ENCODE measurements at places on chromosomes 2 and 18.

DNA sequence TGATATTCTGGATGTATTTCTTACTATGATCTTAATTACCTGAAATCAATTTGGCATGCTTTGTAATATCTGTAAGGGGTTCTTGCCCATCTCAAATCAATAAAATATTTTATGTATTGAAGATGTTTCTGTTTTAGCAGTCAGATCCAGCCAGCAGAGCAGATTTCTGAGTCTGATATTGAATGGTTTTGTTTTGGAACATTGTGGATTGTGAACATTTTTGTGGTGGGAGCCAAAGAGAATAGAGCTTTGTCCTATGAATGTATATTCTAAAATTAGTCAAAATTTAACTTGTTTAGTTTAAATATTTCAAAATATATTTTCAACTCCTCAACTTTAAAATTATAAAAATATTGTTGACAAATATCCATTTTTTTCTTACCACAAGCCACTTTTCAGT, 197.0 kb downstream of the UBE2E3 start:
- no peak for DNase-seq

- DNase-seq: peak; percentile 14
Observed at GRCh38 chr18:61308795-61309393, 24.3 kb upstream of the CDH20 start.

DNA sequence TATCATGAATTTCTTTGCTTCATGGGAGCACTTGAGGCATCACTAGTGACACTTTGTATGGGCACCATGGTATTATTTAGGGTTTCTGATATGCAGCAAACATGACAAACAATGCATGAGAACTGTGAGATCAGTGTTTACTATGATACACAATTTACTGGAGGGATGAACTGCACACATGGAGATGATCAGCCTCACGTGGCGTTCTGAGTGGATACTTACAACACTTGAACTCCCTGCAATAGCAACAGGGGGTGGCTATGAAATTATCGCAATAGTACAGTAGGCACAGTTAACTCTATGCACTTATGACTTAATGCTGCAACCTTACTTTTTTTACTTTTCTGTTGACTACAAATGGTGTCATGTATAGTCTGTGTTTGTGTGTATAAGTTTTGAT, 18.5 kb upstream of the UGT1A8 start:
- DNase-seq: no peak

- no peak for DNase-seq
Observed at GRCh38 chr2:225272173-225272572, 127.3 kb upstream of the NYAP2 start.

DNA sequence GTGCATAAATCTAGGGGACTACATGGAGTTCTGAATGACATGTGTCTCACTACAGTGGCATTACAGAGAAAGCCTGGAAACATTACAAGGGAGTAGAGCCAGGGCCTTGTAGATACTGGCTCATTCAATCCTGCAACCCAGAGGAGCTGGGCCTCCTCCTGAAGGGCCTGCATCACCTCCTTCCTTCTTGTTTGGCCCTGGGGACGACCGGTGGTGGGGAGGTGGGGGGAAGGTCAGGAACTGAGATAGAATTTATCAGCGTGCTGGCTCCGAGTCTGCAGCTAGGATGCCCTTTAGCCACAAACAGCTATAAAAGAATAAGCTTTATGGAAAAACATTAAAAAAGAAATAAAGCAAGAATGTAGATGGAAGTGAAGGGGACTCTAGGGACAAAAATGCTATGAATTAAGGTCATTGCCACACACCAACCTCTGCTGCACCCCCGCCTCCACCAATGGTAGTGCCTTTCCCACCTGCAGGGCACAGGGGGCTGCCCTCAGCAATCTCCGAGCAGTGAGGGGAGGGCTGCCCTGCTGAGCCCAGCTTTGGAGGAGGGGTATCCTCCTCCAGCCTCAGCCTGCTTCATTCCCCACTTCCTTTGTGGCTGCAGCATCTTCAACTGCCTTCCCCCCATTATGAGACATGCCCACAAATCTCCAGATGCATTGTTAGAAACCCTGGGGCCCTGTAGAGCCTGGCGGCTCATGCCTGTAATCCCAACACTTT, 149.0 kb downstream of the MSH2 start:
- DNase-seq: no peak

- no peak for DNase-seq
Observed at GRCh38 chr2:78586316-78586715, 439.2 kb upstream of the REG3G start.

DNA sequence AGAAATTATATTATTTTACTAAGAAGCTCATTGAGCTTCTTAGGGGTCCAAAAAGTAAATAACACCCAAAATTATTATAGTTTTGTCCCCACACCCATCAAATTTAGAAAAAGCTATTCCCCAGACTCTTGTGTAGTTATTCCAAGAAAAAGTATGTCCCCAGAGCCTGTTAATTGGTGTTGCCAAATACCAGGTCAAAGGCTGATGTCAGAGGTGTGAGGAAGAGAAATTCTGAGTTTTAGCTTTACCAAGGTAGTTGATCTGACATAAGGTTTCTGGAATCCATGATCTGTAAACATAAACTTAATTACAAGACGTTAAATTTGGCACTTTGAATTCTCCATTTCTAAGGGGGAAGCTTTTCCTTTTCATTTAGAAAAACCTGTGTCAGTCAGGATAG, 29.3 kb upstream of the PSME4 start:
- DNase-seq: no peak

GRCh38 chr2:85887566-85888019, 1.2 kb downstream of the ST3GAL5 start:
- DNase-seq: peak; percentile 75

DNA sequence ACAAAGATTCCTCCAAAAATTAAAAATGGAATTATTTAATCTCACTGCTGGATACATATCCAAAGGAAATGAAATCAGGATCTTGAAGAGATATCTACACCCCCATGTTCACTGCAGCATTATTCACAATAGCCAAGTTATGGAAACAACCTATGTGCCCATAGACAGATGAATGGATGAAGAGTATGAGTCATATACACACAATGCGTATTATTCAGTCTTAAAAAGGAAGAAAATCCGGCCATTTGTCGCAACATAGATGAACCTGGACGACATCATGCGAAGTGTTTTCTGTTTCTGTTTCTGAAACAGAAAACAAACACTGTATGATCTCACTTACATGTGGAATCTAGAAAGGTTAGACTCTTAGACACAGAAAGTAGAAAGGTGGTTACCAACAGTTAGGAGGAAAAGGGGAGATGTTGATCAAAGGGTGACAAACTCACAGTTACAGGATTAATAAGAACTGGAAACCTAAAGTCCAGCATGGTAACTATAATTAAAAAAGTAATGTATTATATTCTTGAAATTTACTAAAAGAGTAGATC, 87.8 kb upstream of the ERBB4 start:
- no peak for DNase-seq

- no peak for DNase-seq
Observed at GRCh38 chr2:240405133-240405532, 30.3 kb upstream of the GPC1 start.

- DNase-seq: no peak
Observed at GRCh38 chr2:43542285-43542933, 53.4 kb downstream of the THADA start.

DNA sequence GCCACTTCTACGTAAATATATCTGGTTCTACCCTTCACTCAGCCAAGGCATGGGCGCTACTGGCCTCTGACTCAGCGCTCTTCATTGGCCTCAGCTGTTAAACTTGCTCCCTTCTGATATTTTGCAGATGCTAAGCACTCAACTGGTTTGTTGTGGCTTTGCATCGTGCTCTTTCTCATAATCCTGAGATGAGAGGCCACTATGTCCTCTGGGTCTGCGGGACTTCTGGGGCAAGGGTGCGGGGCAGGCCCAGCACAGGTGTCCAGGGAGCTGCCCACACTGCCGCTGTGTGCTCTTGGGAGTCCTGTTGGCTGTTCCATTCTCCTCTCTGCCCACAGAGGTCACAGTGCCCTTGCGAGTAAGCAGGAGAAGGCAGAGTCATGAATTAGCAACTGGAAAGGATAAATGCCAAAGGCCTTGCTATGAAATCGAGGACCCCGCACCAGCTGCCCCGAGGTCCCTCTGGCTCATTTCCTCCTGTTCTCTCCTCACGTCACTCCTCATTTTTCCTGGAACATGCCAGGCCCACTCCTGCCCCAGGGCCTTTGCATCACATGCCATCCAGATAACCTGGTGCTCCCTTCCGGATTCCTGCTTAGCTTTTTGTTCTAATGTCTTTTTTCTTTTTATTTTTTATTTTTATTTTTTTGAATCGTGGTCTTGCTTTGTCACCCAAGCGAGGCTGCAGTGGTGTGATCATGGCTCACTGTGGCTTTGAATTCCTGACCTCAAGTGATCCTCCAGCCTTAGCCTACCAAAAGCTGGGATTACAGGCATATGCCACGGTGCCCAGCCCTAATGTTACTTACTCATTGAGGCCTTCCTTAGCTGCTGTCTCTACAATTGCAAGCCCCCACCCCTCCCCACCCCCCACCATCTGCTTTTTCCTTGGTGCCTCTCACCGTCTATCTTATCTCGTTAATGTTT, 34.9 kb upstream of the MAT2A start:
- DNase-seq: no peak

DNA sequence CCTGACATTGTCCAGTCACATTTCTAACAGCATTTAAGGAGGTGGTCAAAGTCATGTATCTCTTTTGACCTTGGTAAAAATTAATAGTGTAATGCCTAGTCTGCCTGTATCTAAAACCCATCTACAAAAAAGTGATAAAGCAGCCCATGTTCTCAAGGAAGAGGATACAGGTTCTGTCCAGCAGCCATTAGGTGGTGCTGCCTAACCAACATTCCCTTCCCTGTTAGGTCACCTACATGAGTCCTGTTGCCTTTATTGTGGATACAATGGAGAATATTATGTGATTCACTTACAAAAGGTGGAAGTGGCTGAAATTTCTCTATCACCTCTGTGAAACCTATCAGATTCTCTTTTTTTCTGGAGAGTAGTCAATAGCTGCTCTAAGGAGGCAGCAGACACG, 52.5 kb downstream of the AQP4 start:
- DNase-seq: no peak

- no peak for DNase-seq
Observed at GRCh38 chr2:239929504-239929903, 95.6 kb downstream of the NDUFA10 start.

- no peak for DNase-seq
Observed at GRCh38 chr18:34859496-34859895, 149.4 kb downstream of the DTNA start.

DNA sequence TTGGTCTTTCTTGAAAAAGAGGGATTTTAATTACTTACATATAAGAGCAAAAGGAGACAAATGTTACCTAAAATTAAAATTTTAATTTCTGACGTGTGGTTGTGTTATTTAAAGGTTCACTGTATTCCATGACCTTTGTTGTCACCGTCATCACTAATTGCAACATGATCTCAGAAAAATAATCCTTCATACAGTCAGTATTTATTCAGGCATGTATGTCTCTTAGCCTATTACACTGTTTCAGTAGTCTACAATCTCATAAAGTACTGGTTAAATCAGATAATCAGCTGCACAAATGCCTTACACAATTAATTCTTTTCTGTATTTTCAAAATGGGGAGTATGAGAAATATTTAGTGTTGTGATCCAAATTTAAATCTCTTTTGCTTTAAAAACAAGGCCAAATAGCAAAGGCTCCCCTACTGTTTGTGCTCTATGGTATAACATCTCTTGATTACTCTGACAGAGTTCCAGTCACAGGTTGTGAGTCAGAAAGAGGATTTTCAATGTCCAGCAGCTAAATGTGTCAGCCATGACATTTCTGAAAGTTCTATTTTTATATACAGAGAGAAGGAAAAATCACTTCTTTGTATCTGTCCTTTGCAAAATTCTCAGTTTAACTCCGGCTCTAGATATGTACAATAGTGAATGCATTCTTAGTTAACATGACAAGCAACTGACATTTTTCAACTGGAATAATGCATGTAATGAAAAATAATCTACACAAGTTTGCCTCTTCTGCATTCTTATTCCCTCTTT, 184.0 kb downstream of the FIGN start:
- no peak for DNase-seq

DNA sequence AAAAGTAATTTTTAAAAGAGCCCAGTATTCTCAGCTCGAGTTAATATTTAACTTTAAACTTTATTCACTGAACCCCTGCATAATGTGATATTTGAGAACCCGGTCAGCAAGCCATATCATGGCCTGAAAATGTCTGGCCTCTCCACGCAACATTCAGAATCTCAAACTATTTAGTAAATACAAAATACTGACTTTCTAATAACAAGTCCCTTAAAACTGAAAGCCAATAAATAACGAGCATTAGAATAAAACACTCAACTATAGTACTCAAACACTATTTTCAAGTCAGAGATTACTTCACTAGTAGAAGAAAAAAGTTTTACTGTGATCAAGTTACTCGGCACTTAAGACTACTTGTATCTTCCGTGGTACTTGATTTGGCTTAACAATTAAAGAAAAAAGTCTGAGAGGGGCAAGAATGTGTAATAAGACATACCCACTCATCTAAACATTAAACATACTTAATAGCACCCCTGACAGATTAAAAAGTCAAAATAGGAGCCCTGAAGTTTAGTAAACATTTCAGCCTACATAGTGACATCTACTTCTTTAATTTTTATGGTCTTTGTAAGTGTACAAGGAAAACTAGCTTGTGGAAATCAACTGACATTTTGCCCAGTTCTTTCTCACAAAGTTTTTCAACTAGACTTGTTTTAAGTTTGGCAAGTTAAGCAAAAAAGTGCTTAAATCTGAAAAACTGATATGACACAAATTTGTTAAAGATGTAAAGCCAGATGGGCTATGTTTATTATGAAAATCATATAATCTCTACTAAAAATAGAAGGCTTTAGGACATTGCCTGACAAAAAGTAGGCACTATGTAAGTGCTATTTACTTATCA, 38.2 kb downstream of the RTN4 start:
- DNase-seq: no peak

DNA sequence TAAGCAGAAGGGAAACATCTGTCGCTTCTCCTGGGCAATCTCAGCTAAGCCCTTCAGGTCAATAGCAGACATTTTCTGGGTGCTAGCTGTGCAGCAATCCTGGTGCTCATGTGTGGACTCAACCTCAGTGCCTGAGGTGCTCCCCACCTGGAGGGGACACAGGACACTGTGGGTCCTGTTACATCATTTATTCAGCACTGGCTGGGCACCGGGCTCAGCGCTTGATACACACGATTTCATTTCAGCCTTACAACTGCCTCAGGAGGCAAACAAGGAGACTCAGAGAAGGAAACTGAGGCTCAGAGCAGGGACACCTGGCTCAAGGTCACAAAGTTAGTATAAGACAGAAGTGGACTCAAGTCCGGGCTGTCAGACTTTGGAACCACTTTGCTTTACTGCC, 46.7 kb downstream of the MARCO start:
- DNase-seq: no peak

DNA sequence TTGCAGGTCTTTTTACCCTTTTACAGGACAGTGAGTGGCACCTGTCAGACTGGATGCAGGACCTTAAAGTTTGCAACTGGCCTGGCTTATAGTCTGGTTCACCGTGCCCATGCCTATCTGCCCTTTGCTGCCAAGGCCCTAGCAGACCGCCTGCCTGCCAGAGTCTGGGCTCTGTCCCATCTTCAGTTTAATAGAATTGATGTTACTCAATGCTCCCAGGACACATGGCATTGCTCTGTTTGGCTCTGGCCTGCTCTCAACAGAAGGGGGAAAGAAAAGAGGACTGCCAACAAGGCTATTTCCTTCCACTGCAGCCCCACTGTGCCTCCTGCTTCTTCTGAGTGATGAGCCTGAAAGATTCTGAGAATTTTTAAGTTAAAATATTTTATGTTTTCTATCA, 25.6 kb upstream of the TMEM178A start:
- peak; percentile 30 for DNase-seq

Measured in anterior cingulate cortex (tissue), 58 donors.